ENCODE measurements at places on chromosomes 2 and 18.

DNA sequence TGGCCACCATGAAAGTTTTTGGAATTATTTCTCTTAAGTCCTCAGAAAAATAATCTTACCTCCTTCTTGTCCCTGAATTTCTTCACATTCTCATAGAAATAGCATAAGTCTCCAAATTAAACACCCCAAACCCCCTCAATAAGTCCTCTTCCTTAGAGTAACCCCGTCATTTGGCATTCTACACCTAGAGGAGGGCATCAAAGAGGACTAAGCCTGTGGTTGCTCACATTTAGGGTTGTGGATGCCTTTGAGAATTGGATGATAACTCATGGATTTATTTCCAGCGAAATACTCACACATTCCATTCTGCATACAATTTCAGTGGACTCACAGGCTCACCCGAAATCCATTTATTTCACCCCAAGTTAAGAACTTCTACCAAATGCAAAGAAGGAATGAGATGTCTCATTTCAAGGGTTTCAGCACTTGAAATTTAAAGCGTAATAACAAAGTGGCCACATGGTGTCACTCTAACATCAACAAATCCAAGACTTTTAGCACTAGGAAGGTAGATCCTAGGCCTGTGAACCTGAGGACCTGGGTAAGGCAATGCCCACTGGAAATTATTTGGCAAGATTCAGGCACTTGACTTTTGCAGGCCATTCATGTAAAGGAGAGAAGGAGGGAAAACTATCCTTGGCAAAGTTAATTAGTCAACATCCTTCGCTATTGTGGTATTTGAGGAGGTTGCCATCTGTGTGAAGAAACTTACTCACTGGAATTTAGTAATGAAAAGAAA lies 24.6 kb downstream of the DYTN start:
- peak; percentile 54 for DNase-seq

DNA sequence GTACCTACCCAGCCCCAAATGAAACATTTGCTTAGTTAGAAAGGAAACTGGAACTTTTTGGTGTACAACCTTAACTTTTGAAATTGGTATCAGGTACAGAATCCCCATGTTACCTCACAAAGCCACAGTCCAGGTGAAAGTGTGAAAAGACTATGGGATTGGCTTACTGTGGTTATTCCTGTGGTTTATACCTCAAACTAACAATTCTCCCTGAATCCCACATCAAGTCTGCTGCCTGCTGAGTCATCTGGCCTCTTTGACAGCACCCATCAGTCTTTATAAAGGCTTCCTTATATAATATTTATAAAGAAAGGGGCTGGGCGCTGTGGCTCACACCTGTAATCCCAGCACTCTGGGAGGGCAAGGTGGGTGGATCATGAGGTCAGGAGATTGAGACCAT lies 164.6 kb downstream of the TMEM247 start:
- DNase-seq = no peak

- DNase-seq = no peak
Measured at GRCh38 chr2:126707191-126707590, 51.2 kb downstream of the GYPC start.

DNA sequence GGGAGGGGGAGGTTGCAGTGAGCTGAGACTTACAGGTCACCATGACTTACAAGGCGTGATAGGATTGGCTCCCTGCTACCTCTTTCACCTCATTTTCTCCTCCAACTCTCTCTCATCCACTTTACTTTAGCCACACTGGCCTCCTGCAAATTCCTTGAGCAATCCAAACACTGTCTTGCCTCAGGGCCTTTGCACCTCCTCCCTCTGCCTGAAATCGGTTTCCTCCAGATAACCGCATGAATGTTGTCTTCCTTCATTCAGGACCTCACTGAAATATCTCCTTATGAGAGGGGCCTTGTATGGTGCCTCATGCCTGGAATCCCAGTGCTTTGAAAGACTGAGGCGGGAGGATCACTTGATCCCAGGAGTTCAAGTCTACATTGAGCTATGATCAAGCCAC lies 21.8 kb downstream of the WNT10A start:
- DNase-seq = no peak

GRCh38 chr2:177241711-177242120 lies 22.8 kb downstream of the NFE2L2 start:
- DNase-seq = no peak

DNA sequence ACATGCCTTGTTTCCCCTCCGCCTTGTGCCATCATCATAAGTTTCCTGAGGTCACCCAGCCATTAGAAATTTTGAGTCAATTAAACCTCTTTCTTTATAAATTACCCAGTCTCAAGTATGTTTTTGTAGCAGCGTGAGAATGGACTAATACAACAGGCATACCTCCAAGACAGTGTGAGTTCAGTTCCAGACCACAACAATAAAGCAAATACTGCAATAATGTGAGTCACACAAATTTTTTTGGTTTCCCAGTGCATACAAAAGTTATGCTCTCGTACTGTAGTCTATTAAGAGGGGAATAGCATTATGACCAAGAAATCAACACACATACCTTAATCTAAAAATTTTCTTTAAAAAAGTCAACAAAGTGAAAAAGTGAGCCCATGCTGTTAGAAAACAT lies 217.2 kb downstream of the NR4A2 start:
- no peak for DNase-seq

DNA sequence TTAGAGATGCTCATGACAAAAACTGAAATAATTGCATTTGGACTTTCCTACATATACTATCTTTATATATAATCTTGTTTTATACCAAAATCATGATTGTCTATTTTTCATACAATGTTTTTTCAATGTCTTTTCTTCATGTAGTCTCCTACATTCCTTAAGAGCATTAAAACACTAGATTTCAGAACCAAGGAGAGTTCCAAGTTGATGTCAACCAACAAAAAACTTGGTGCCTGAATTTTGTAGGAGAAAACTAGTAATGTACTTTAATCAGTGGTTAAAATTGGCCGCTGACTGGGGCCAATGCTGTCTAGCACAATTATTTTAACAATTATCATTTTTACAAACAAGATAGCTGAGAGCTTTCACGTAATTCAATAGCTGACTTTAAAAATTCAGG lies 678.8 kb downstream of the DCC start:
- DNase-seq = no peak

DNA sequence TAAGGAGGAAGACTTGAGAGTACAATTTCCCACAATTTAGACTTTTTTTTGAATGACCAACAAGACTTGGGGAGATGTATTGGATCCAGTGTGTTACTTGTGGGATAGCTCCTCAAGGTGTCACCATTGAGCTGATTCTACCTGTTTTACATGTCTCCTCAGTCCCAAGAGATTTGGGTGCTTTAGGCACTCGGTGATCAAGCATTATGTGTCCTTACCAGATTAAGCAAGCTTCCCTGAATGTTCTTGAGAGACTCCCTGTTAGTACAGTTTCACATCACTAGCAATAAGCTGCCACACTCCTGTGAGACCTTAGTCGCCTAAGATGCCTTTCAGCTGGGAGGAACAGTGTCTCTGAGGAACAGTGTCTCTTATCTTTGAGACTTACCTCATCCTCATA lies 384.3 kb upstream of the SYT4 start:
- DNase-seq = no peak

DNA sequence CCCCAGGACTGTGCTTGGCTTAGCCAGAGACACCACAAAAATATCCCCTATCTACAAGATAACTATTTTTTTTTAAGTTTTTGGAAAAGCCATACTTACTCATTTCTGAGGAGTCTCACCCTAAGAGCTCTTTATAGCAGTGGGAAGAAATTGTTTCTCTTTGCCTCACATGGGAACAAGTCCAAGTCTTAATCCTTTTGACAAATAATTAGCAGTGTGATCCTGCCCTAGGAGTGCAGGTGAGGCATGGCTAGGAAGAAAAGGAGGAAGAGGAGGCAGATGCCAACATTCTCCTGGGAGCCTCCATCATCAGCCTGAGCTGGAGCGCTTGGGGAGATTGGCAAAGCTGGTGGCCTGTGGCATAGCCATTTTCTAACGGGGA lies 115.6 kb downstream of the STPG4 start:
- DNase-seq = no peak

GRCh38 chr2:159157361-159158209 lies 128.9 kb downstream of the WDSUB1 start:
- DNase-seq = no peak

- no peak for DNase-seq
Measured at GRCh38 chr2:127154396-127154795, 47.4 kb upstream of the BIN1 start.

- DNase-seq = peak; percentile 54
Measured at GRCh38 chr2:150166313-150167051, 321.0 kb downstream of the RND3 start.

DNA sequence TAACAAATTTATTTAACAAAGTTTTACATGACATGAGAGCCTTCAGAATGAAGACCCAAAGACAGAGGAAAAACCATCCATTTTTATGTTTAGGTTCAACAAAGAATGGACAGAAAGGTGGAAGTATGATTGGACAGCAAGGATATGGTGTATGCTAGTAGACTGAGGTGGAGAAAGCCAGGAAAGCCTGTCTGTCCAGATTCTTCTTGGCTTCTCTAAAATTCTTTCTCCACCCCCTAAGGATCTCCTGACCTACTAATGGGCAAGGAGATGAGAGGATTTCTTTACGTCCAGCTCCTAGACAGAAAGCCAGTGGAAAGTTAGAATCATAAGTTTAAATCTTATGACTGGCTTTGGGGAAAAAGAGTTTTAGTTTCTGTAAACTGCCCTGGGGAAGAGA lies 3.0 kb downstream of the ATIC start:
- DNase-seq = no peak

GRCh38 chr2:44100351-44100750 lies 68.3 kb upstream of the PPM1B start:
- no peak for DNase-seq

DNA sequence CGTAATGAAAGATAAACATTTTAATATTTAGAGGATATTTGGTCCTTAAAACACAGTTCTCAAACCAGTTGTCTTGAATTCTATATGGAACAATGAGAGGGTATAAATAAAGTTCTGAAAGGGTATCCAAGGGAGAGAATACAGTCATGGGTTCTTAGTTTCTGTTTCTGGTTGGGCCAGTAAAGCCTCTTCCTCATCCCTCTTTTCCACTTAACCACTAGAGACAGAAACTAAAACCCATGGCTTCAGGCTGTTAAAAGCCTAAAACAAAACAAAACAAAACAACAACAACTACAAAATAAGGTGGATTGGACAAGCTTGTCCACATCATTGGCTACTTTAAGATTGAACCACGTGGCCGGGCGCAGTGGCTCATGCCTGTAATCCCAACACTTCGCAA lies 18.8 kb downstream of the COQ10B start:
- DNase-seq = no peak

DNA sequence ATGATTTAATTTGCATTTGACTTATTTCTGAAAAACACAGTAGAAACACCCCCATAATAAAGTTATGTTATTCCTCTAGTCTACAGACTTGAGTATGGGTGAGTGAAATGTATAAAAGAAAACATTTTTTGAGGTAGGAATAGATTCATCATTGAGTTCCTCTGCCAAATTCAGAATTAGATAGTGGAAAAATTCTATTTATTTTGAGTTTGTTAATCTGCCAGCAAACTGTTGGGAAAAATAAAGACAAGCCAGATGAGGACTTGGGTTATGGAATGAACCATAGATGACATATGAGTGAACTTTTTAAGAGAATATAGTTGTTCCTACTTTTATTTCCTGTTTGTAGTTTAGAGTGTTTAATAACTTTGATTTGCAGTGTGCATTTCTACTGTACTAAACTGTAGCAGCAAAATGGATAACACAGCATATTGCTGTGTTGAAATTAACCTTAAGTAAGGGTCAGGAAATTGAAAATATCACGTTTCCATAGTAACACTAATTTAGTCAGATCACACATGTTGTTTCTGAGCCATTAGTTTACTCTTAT lies 35.6 kb upstream of the PNPT1 start:
- DNase-seq = no peak

GRCh38 chr2:106943468-106944200 lies 57.7 kb upstream of the ST6GAL2 start:
- DNase-seq = no peak
